ENCODE measurements at places on chromosomes 6 and 20.

GRCh38 chr6:150299873-150300485, 68.8 kb upstream of the IYD start:
- no peak for DNase-seq

GRCh38 chr6:144615870-144616269, 330.7 kb downstream of the UTRN start:
- no peak for DNase-seq

DNA sequence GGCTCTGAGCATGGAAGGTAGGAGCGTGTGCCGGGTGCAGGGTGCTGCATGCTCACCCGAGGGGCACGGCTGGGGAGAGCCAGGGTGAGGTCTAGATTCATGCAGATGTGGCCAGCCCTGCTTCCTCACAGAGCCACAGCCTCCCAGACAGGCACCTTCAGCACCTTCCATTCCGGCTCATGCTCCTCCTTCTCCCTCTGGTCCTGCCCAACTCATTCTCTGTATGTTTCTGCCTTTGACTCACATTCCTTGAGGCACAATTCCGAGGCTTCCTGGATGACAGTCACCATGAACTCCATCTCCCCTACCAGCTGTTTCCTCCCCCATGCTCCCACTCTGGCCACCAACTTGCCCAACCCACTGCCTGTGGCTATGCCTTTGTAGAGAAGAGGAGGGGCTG, 35.4 kb downstream of the DACT2 start:
- no peak for DNase-seq

DNA sequence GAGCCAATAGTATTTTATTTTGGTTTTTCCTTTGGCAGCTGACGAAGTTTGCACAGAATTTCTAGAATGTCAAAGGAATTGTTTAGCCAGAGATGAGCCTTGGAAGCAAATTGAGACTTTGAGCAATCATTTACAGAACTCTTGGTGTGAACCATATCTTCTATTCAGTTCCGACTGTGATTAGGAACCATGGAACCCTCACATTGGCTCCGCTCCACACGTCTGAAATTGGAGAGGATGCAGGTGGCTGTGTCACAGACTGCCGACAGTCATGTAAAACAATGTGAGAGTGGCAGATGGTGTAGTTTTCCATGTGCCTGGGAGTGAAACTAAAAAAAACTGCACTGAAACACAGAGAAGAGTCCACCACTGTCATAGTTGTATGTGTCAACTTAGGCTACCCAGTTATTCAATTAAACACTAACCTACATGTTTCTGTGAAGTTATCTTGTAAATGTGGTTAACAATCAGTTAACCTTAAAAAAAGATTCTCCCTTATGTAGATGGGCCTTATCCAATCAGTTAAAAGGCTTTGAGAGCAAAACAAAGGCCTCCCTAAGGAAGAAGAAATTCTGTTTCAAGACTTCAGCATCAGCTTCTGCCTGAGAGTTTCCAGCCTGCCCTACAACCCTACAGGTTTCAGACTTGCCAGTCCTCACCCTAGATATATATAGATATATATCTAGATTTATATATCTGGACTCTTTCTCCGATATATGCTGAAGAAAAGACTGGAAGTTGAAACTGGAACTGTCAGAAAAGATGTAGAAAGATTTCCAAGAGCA, 3.3 kb upstream of the HMGN4 start:
- no peak for DNase-seq

GRCh38 chr20:49633023-49633422, 65.1 kb upstream of the PTGIS start:
- no peak for DNase-seq

GRCh38 chr20:59455402-59456341, 148.7 kb upstream of the PHACTR3 start:
- no peak for DNase-seq

DNA sequence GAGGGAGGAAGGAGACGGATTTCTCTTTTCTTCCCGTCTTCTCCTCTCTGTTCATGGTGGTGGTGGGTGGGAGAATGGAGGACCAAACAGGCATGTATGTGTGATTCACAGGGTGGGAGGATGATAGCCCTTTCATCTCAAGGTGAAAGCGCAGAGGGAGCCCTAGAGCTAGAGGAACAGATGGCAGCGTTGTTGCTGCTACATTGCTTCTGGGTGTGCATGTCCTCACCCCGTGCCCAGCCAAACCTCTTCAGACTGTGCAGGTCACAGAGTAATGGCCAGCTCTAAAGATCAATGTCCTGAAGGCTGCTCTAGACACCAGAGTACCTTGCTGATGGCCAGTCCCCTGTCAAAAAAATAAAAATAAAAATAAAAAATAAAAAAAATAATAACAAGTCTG, 301.8 kb downstream of the TBC1D7 start:
- DNase-seq, result no peak

DNA sequence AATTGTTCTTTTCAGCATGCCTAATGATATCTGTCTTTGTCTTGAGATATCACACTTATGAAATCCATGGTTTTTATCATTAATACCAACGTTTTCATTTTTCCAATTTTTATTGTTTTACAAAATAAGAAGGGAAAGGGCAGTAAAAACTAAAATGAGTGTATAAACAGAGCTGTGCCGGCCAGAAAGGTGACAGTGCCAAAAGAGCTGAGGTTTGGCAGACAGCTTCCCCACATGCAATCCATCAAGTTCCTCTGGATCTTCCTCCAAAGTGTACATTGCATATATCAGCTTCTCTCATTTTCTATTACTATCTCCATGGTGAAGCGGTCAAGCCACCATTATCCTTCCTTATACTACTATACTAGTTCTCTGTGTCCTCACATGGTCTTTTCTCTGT, 10.1 kb upstream of the TMEM244 start:
- DNase-seq, result no peak

- no peak for DNase-seq
Observed at GRCh38 chr6:138419766-138420165, 15.7 kb downstream of the HEBP2 start.
